GM12864 (cell line): ENCODE measurements at places on chromosomes 3 and 15.

DNA sequence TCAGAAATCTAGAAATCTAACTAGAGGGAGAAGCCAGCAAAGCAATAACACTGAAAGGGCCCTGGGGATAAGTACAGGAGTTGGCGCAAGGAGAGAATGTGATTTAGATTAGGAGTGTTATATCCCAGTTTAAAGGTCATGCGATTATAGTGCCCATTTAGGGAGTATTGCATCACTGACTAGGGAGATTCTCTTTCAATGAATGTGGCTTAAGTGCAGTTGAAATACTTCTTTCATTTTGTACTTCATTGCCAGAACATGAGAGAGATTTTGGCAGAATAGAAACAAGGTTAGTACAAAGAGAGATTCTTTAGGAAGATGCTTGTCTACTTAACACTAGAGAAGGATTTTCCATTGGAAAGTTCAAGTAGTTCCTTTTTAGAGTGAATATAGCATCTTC is 13.9 kb downstream of the ROBO2 start:
- no peak for DNase-seq

DNA sequence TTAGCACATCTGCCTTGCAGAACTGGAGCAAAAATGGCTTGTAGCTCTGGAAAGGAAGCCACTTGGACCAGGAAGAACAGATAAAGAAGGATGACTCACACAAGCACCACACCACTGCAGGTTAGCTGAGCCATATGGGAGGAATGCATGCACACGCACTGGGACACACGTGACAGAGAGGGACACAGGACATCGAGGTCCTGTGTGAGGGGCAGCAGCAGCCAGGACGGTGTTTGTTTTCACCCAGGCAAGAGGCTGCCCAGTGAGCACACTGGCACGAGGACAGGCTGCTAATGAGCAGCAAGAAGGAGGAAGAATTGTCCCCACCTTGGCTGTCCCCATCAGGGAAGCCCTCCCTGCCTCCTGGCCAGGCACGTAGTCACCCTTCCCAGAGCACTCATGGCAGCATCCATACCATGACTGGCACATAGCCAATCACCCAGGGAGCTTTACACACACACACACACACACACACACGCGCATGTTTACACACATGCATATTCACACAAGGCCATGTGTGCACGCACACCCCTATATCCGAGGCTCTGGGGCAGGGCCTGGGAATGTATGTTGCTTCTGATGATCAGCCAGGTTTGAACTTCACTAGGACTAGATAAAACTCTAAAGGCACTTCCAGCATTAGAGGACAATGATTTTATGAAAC is 24.0 kb upstream of the SPTBN5 start:
- no peak for DNase-seq

DNA sequence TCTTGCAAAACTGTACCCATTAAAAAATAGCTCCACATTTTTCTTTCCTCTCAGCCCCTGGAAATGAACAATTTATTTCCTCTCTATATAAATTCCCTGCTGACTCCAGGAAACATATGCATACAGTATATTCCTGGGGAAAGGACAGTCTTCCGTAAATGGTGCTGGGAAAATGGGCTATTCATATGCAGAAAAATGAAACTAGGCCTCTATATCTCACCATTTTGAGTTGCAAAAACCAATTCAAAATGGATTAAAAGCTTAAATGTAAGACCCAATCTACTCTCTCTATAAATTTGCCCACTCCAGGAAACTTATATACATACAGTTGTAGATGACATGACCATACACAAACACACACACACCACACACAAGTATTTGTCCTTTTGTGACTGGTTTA is 85.9 kb upstream of the GPR149 start:
- no peak for DNase-seq

- DNase-seq: no peak
These were observed 18.4 kb upstream of the TIPARP start for GRCh38 chr3:156655819-156656550.

DNA sequence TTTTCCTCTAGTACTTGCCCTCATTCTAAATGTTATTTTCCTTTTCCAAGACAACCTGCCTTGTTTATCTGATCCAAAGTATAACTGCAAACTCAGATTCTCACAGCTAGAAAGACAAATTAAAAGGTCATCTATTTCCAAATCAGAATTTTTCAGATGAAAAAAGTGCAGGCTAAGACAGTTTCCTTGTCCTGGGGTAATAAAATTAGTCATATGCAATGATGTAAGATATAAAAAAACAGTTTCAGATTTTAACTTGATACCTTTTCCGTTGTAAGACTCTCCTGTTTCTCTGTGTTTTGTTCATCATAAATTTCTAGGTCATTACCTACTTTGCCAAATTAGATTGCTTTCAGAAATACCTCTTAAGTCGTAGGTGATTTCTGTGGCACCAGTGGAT is 238.4 kb upstream of the PEX5L start:
- DNase-seq: no peak

DNA sequence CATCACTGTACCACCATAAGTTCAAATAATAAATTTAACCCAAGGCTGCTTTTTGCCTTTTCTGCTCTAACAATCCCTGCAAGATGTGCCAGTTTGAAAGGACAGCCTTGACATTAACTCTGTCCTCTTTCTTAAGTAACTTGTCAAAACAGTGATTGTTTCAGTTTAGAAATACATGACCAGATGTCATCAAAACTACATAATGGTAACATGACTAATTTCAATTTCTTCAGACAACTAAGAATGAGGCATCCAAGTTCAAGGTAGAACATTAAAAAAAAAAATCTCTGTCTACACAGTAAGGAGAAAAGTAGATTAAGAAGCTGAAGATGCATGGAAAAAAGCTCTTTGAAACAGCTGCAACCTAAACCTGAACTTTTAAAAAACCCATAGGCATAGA is 47.4 kb downstream of the SHQ1 start:
- no peak for DNase-seq

DNA sequence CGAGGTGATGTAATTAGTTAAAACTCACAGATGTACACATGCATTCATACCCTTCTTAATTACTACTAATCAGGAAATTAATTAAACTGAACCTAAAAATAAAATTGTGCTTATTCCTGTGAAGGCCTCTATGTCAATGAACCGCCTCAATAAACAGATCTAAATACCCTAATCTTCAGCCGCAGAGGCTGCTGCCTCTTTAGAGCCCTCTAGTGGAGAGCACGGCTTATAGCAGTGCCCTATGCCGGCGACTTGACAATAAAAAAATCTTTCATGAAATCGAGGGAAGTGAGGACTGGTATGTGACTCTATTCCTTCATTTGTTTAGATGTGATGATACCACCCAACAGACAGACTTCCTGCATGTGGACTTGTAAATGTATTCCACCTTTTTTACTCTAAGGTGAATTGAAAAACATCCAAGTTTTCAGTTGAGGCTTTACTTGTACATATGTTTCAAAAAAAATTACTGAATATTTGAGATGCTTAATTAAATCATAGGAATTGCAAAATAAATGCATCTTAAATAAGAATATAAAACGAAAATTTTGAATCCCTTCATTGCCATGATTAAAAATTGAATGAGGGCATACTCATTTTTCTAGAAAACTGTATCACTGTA is 8.3 kb upstream of the EPHA3 start:
- no peak for DNase-seq

GRCh38 chr15:38626443-38627050 is 61.9 kb upstream of the RASGRP1 start:
- DNase-seq: no peak

- DNase-seq: no peak
These were observed 399.6 kb downstream of the LPP start for GRCh38 chr3:188553569-188553968.

DNA sequence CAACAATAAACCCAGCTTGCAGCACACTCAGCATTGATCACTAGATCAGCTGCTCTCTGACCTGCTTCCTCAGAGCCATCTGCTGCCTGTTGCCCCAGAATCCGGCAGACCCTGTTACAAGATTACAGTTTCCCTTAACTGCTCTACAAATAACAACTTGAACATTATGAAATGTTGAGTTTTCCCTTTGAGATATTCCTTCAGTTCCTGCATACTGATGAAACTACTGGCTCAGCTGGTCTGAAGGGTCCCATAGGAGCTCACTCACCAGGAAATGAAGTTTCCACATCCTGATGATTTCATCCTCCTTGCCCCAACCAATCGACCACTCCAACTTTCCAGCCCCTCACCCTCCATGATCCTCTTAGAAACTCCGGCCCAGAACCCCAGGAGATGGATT is 281.9 kb downstream of the OCA2 start:
- DNase-seq: no peak

DNA sequence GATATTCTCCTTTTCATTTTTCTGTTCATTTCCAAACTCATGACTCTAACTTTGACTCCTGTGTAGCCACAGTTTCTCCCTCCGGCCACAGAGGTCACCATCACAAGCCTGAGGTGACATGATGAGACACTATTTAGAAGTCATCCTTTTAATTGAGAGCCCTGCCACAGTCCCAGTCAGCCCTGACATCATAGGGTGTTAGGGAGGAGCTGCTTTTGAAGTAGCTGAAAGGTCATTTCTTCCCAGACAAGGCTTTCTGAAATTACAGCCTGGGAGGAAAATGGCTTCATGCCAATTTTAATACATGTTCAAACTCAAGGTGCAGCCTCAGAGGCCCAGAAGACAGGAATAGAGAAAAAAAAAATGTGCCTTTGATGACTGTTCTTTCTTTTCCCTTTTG is 532.8 kb upstream of the TGFBR2 start:
- DNase-seq: no peak

DNA sequence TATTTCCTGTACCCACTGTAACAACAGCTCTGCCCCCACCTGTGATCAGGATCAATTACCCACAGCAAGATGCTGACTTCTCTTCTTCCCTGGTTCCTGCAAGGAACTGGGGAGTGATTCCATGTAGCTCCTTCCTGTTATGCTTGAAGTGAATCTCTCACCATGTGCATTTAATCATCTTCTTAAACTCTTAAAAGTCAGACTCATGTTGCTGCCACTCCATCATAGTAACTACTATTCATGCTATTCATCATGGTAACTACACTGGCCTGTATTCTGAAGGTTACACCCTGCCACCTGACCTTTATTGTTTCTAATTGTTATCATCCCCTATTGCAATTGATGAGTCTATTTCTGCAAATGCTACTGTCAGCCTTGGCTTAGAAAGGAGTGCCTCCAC is 89.5 kb downstream of the SUCNR1 start:
- no peak for DNase-seq

DNA sequence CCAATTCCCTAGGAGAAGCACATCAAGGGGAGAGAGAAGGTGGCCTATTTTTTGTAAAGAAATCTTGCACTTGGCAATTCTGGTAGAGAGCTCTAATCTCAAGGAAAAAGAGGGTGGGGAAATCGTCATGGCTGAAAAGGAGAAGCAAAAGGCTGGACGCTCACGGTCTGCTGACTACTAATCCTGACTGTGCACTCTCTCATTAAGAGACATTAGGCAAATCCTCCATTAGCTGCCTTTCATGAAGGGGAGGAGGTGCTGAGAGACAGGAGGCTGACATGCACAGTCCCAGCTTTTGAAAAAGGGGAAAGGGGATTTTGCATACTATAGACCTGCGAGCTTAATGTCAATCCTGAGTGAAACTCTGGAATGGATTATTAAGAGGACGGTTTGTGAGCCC is 170.0 kb downstream of the NR2F2 start:
- DNase-seq: no peak

GRCh38 chr15:58221591-58222241 is 83.5 kb downstream of the AQP9 start:
- no peak for DNase-seq

DNA sequence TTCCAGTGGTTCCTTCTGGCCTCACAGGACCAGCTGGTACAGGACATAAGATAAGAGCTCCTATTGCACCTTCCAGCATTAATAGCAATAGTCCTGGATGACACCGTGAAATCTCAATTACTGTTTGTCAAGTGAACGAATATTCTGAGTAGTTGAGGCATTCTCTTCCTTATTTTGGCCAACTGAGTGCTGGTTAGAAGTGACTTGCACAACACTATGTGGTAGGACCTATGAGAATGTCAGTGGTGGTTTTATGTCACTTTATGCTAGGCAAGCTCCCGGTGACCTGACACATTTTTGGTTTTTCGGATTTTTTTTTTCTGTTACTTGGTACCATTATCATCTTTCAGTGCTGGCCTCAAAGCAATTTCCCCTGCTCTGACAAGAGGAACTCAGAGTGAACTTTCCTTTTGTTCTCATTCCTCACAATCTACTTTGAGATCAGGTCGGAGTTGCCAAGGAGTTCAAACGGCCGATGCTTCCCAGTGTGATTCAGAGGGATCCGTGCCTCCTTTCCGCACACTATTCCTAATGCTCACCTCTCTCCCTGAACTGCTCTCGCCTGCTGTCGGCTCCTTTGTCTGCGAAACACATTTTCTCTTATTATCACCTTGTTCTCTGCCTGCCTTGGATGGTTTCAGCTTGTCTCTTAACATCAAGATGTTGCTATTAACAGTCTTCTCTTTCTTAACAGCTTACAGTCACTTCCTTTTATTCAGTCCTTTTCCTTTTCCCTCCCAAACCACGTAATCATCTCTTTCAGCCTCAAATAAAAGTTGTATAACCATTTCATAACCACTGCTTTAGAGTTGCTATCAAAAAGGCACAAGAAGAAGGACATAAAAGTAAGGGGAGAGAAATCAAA is 35.8 kb downstream of the QTRT2 start:
- DNase-seq: no peak

DNA sequence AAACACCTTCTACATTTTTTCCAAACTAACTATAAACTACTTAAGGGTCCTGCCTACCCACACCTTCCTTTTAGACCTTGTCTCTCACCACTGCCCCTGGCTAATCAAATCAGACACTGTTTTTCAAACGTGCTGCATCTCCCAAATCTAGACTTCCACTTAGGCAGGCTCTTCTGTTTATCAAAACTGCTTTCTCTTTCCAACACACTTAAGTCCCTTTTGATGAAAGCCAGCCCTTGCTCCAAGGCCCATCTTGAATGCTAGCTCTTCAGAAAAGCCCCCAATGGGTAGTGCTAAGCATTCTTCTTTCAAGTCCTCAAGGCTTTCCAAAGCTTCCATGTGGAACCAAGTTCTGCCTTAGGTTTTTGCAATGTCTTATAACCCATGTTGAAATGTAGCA is 888.3 kb downstream of the TUSC7 start:
- DNase-seq: no peak
